ENCODE measurements at places on chromosomes 11 and 22.

DNA sequence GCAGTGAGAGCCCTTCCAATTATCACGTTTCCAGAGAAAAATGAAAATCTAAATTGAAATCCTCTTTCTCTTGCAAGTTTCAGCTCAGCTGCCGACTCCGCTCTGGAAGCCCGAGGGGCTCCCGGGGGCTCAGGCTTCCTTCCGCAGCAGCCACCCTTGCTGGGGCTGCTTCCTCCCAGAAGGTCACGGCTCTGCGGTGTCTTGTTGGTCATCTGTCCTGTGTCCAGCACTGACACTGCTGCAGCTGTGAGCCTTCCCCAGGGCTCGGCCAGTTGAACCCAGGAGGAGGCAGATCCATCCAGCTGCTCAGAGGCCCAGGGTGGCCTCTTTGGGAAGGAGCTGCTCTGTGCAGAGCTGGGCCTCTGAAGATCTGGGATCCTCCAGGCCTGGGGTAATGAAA is 1337.2 kb downstream of the TBC1D22A start:
- no peak for DNase-seq
- H3K27me3 ChIP-seq, result peaks cover 5% of the 10 kb centered on the region
- H3K27ac ChIP-seq, result peak overlapping the region; percentile 31
- H3K4me3 ChIP-seq, result peak overlapping the region; percentile 49
- peaks cover 62% of the 10 kb centered on the region for H3K4me1 ChIP-seq
- no peaks in the 10 kb centered on the region for H3K36me3 ChIP-seq

- H3K36me3 ChIP-seq, result no peaks in the 10 kb centered on the region
- H3K27ac ChIP-seq, result no peak overlapping the region
- no peaks in the 10 kb centered on the region for H3K27me3 ChIP-seq
- peaks cover 6% of the 10 kb centered on the region for H3K4me1 ChIP-seq
- H3K4me3 ChIP-seq, result no peak overlapping the region
- DNase-seq, result no peak
These were observed 20.0 kb downstream of the PRR5L start for GRCh38 chr11:36316049-36316448.

DNA sequence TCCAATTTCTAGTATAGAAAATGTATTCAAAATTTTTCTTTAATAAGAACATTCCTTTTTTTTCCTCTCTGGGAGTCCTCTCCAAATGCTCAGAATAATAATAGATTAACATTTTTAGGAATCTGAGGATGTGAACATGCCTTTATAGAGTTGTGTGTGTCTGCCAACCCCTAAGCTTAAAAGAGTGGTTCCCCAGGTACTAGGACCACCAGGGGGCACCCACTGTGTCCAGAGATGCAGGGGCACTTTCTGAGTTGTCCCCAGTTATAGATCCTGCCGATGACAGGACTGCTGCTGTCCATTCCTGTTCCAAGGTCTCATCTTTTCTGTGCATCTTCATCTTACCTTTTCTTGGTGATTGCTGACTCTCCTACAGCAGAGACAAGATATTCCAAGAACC is 27.0 kb upstream of the MICAL2 start:
- DNase-seq, result no peak
- peaks cover 47% of the 10 kb centered on the region for H3K4me1 ChIP-seq
- H3K4me3 ChIP-seq, result no peak overlapping the region
- H3K27me3 ChIP-seq, result peaks cover 12% of the 10 kb centered on the region
- H3K36me3 ChIP-seq, result no peaks in the 10 kb centered on the region
- H3K27ac ChIP-seq, result no peak overlapping the region

DNA sequence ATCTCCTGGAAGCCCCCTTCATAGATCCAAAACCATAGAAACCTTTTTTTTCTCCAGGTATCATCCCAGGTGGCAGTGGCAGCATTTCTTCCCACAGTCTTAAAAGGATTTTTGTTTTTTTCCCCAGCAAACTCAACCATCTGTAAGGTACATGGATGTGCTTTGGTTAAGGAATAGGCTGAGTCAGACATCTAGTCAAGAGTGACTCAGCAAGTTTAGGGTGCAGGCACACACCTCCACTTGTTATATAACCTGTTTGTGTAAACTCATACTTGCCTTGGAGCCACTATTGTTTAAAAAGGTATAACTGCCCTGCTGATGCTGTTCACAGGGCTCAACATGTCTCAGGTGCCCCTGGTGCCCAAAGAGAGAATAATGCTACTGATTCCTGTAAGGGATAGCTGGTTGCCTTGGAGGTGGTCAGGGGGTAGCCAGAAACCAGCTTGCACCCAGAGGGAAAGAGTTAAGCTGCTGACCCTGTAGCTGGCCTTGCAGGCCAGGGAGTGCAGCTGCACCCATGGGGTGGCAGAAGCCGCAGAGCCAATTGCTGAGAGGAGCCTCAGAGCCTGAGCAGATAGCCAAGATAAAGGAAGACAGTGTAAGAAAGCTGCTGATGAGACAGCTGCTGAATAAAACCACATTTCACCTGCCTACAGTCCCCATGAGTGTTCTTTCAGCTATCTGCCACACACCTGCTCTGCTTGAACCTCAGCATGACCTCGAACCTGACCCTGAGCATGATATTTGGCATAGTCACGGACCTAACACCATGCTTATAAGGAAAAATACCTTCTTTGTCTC is 1726.1 kb upstream of the RAG2 start:
- no peaks in the 10 kb centered on the region for H3K36me3 ChIP-seq
- H3K27ac ChIP-seq, result no peak overlapping the region
- no peak overlapping the region for H3K4me3 ChIP-seq
- H3K4me1 ChIP-seq, result no peaks in the 10 kb centered on the region

DNA sequence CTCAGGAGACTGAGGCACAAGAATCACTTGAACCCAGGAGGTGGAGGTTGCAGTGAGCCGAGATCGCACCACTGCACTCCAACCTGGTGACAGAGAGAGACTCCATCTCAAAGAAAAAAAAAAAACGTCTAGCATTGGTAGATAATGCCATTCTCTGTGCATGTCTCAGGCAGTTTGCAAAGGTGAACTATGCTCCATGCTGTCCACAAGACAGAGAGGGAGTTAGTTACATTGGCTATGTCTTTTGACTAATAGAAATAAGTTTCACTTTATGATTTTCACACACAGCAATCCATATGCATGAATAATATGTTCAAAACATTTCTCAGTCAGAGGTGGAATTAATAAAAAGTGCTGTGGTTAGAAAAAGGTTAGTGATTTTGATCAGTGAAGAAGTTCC is 591.4 kb downstream of the ETS1 start:
- no peaks in the 10 kb centered on the region for H3K4me1 ChIP-seq
- no peaks in the 10 kb centered on the region for H3K36me3 ChIP-seq
- H3K27ac ChIP-seq, result no peak overlapping the region
- H3K4me3 ChIP-seq, result no peak overlapping the region

All from immature natural killer cell (primary cell).